ENCODE measurements at places on chromosomes 5 and 9. TPM values are rescaled to one million over a fixed set of nuclear protein-coding genes. Genes with fewer than 3 reads are reported as not detected.

The TMEM8B gene
- 2.8 TPM for total RNA-seq

GRCh38 chr5:72539038-72539437, 31.8 kb upstream of the ZNF366 start:
- no peaks in the 10 kb centered on the region for H3K27me3 ChIP-seq
- no peak overlapping the region for H3K27ac ChIP-seq
- no peak overlapping the region for H3K4me3 ChIP-seq
- no peak for DNase-seq
- no peaks in the 10 kb centered on the region for H3K36me3 ChIP-seq

DNA sequence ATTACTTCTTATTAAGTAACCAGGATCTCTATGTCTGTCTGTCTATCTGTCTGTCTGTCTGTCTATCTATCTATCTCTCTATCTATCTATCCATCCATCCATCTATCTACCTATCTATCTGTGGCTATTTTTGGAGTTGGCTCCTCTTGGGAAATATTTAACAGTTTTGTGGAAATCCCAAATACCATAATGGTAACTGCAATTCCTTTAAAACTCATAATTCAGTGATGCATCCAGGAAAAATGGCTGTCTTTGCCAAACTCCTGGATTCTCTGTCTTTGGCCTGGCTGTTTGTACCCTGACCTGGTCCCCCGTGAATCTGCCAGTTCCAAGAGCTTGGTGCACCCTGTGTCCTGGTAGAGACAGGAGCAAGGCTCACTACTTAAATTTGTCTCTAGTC, 197.0 kb downstream of the PCSK1 start:
- H3K4me3 ChIP-seq, result no peak overlapping the region
- H3K27me3 ChIP-seq, result no peaks in the 10 kb centered on the region
- no peak for DNase-seq
- no peaks in the 10 kb centered on the region for H3K36me3 ChIP-seq

The NR4A3 gene
- total RNA-seq, result not detected

GRCh38 chr5:58261605-58262004, 198.3 kb downstream of the PLK2 start:
- H3K27ac ChIP-seq, result no peak overlapping the region
- no peak overlapping the region for H3K4me3 ChIP-seq
- no peak for DNase-seq
- no peaks in the 10 kb centered on the region for H3K27me3 ChIP-seq
- peaks cover 41% of the 10 kb centered on the region for H3K4me1 ChIP-seq
- H3K36me3 ChIP-seq, result no peaks in the 10 kb centered on the region

DNA sequence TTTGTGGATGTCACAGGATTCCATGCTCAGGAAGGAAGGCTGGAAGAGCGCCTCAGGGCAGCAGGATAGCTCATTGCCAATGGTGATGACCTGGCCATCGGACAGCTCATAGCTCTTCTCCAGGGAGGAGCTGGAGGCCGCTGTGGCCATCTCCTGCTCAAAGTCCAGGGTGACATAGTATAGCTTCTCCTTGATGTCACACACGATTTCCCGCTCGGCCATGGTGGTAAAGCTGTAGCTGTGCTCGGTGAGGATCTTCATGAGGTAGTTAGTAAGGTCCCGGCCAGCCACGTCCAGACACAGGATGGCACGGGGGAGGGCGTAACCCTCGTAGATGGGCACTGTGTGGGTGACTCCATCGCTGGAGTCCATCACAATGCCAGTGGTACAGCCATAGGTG, 24.3 kb upstream of the RAPGEF6 start:
- no peak for DNase-seq
- peaks cover 59% of the 10 kb centered on the region for H3K36me3 ChIP-seq
- no peaks in the 10 kb centered on the region for H3K4me1 ChIP-seq
- H3K4me3 ChIP-seq, result no peak overlapping the region
- no peak overlapping the region for H3K27ac ChIP-seq
- H3K27me3 ChIP-seq, result no peaks in the 10 kb centered on the region

The KCNMB1 gene
- total RNA-seq, result 0.44 TPM

The NUTM2G gene
- not detected for total RNA-seq
